Keratinocyte (primary cell): ENCODE measurements at places on chromosomes 6 and 20.

GRCh38 chr6:45424451-45424861 is 46.7 kb upstream of the SUPT3H start:
- no peak for DNase-seq

DNA sequence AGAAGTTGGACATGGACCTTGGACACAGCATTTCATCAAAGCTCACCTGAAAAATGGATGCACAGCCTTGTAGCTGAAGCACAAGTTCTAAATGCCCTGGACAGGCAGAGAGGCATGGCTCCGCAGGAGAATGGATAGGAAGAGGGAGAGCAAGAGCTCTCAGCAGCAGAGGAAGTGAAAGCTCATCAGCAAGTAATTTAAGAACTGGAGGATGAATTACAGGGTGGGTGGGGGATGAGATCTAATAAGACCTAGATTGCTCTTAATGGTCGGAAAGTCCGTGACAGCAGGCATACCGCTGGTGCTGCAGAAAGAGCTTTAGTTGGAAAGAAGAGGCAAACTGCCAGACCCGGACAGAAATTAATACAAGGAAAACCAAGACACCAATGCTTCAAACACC is 37.3 kb upstream of the SAYSD1 start:
- no peak for DNase-seq

GRCh38 chr20:50029697-50030461 is 47.1 kb downstream of the SNAI1 start:
- DNase-seq, result no peak

GRCh38 chr20:61804752-61805295 is 260.9 kb downstream of the TAF4 start:
- no peak for DNase-seq

- no peak for DNase-seq
These were observed 22.9 kb downstream of the PPP1R3G start for GRCh38 chr6:5108068-5108467.

GRCh38 chr20:46028110-46028509 is 905 bp upstream of the SLC12A5 start:
- no peak for DNase-seq
